ENCODE measurements at places on chromosomes 4 and X. TPM values are rescaled to one million over a fixed set of nuclear protein-coding genes. Genes with fewer than 3 reads are reported as not detected.

The CFP gene
- polyA plus RNA-seq, result 0.62 TPM

The CDKL2 gene
- polyA plus RNA-seq, result 0.23 TPM

The MID1 gene
- 18.1 TPM for polyA plus RNA-seq

The XK gene
- polyA plus RNA-seq, result 0.03 TPM

The NWD2 gene
- polyA plus RNA-seq, result not detected

The SLC49A3 gene
- 4.2 TPM for polyA plus RNA-seq

The DSPP gene
- not detected for polyA plus RNA-seq

- peak; percentile 32 for DNase-seq
Observed at GRCh38 chrX:130179579-130180215, 7.9 kb downstream of the RAB33A start.

GRCh38 chr4:74451214-74451661, 6.3 kb downstream of the AREG start:
- peak; percentile 72 for DNase-seq

- DNase-seq, result no peak
Observed at GRCh38 chr4:64780664-64781063, 371.4 kb upstream of the TECRL start.

DNA sequence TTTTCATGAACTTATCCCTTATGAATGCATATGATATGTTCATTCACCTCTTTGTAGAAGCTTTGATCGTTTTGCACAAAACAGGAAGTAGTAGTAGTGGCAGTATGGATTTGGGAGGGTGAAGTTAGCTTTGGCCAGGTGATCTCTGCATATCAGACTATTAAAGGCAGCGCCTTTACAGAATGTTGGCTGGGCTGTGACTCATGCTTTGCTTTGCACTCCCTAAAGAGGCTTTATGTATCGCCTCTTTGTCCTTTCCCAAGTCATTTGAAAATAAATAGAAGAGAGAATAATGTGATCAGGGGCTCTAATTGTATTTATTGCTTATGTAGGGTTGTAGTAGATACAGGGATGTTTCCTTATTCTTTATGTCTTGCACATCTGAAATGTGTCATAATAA, 50.4 kb downstream of the SHROOM3 start:
- DNase-seq, result no peak

GRCh38 chrX:7950865-7951264, 23.7 kb upstream of the PNPLA4 start:
- no peak for DNase-seq

DNA sequence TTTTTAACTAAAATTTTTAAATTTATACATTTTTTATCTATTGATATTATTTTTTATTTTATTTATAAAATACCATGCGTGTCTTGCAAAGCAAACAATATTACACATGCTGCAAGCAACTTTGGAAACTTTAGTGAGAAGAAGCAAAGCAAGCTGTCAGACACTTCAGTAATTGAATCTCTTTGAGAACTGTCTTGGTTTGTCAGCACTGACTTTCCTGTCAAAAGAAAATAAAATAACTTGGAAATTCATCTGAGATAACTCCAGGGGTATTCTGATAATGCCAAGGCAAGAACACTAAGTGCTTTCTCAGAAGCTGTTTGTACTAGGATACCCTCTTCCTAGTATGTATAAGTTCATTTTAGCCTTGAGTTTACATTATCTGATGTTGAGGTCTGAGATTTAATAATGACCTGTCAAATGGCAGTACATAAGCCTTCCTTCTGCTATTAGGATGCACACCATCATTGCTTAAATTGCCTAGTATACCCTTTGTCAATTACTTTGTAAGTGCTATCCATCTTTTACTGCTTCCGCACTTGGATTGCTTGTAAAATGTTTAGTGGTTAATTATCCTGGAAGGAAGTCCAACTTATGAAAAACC, 624.2 kb upstream of the AGA start:
- DNase-seq, result no peak

DNA sequence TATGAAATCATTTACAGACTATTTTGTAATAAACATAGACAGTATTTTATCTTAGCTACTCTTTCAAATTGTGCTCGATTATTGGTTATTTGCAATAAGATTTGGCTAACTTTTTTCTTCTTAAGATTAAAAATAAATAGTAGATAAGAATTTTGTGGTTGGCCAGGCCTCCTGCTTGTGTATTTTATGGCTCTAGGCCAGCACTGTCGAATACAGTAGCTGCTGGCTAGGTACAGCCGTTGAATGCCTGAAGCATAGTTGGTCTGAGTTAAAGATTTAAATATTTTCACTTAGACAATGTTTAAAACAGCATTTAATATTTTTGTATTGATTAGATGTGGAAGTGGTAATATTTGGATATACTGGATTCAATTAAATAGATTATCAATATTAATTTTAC, 481.0 kb downstream of the SPRY1 start:
- DNase-seq, result no peak

DNA sequence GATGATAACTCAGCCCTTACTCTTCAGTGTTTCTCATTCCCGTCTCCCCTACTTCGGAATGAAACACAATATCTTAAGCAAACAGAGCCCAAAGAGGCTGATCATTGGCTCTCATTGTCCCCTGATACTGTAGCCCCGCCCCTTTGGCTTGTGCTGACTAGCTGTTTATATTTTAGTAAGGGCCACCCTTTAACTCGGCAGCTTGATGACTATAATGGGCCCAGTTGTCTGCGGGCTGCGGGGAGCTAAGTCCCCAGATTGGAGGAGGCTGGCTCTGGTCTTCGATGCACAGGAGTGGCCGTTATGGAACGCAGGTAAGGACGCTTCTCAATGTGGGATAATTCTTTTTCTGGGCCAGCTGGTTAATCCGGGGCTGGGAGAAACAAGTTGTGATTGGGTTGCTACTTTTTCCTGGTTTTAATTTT, at the start of gene TRIM2:
Gene TRIM2, plus strand, starts transcription at position 197 of the 425 bp plus-strand sequence. Its CDS starts 88 bp downstream, at position 285.
- DNase-seq, result peak; percentile 67

DNA sequence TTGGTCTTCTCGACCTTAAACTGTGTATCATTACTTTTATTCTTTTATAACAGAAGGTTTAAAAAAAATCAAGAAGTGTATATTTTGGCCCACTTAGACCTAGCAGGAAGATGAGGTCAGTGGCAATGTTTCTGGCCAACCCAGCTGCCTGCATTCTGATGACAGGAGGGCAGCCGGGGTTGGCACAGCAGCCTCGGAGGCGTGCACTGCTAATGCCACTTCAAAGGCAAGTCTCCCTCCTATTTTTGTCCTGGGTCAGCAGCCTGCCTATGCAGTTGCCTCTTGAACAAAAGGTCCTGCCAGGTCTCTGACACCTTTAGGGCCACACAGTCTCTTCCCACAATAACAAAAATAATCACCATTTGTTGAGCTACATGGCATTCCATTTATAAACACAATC, 89.4 kb upstream of the MYOZ2 start:
- DNase-seq, result peak; percentile 70

DNA sequence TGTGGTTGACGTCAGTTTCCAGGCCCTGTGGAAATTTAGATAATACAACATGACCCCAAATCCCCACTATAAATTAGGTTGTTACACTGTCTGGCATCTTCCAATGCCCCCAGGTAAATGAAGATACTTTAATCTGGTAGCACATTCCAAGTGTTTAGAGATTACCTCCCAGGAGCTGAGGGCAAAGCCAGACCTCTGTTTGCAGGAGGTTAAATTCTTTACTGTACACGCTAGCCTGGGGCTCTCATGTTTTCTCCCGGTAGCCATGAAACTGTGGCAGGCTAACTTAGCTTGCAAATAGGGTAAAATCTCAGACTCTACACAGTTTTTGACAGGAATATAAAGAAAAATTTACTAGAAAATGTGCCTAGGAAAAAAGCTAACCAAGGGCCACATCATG, 450.0 kb downstream of the PDGFC start:
- no peak for DNase-seq

- no peak for DNase-seq
Observed at GRCh38 chr4:161280929-161281328, 882.9 kb downstream of the FSTL5 start.

- peak; percentile 31 for DNase-seq
Observed at GRCh38 chrX:13007519-13008188, 32.7 kb downstream of the TMSB4X start.

DNA sequence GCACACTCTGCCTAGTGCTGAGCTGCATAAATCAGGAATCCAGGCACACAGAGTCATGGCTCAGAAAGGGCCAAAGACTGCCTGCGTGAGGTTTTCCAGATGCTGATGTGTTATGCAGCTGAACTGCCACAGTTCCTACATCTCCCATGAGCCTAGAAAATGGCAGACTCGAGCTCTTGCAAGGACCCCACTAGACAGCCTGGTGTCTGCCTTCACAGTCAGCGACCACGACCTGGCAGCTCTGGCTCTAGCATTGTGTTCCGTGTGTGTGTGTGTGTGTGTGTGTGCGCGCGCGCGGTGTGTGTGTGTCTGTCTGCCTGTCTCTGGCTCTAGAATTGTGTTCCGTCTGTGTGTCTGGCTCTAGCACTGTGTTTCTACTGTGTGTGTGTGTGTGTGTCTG, 203.6 kb upstream of the AGTR2 start:
- DNase-seq, result no peak

DNA sequence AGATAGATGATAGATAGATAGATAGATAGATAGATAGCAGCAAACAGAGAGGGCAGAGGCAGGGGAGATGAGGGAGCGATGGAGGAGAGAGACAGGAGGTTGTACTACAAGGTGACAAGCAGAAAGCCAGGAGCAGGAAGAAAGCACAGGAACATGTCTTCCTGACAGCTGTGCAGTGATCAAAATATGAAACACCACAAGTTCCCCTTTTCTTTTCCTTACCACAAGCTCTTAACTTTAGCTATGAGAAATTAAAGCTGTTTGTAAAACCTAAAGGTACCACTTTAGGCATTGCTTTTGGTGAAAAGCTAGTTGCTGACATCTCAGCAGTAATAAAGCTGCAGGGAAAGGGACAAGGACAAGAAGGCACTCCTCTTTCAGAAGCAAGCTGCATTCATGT, 9.1 kb upstream of the MAGED4B start:
- no peak for DNase-seq

DNA sequence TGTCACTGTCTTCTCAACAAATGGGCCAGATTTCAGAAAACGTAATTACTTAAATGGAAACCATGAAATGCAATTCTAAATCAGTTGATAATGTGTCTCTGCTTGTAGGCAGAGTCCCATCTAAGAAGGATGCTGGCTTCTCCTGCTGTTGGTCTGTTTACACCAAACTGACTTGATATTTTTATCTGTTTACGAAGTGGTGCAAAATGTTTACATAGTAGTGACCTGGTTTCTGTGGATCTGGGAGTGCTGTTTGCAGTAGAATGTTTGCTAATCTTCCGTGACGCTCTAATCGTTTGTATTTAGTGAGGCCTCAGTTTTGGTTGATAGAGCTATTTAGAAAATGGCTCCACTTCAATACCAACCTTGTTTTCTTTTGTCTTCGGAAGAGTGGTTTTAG, 213.5 kb downstream of the VEGFC start:
- DNase-seq, result no peak

DNA sequence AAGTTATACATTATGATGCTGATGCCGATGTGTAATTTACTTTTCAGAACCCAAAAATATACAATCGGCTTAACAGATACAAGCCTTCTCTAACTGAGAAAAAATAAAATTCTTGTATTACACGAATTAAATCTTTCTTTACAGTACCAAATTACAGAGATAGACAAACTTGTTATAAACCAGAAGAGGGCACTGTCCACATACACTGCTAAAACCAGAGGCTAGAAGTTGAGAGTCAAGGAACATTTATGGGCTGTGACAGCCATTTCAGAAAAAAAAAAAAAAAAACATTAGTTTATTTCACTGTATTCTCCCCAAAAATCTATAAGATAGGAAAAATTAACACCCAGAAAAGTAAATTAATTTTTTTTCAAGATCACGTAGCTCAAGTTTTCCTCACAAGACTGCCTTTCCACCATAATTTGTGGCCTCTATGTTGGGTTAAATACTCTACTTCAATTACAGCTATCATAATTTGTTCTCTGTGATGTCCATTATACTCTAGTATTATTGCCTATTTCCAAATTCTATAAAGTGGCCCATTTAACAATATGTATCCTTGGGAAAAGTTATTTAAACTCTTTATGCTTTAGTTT, 12.0 kb downstream of the EREG start:
- peak; percentile 67 for DNase-seq

DNA sequence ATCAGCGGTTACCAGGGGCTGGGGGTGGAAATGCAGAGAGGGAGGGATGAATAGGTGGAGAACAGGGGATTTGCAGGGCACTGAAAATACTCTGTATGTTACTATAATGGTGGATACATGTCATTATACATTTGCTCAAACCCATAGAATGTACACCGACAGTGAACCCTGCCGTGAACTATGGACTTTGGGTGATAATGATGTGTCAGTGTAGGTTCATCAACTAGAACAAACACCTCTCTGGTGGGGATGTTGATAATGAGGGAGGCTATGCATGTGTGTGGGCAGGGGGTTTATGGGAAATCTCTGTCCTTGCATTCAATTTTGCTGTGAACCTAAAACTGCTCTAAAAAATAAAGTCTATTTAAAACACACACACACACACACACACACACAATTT, 11.5 kb downstream of the HPSE start:
- no peak for DNase-seq

DNA sequence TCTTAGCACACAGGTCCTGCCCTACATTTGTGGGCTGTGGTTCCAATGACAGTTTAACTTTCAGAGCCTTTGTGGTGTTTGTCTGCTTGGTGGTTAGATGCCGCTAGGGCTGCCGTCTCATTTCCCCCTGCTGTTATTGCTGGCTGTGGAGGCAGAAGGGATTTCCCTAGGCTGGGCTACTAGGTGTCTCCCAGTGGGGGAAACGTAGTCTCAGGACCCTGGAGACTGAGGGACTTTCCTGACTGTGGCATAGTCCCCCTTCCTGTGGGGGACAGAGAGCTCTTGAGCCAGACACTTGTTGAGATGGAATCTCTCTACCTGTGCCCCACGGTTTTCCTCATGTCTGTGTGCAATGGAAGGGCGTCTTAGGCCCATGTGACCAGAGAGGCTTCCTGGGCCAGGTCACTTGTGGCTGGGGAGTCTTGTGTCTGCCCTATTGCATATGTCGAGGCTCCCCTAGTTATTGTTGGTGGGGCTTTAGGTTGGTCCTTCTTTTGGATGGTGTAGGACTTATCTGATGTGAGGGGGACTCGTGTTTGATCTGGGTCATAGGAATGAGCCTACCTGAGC, 68.2 kb downstream of the ARHGAP10 start:
- no peak for DNase-seq

DNA sequence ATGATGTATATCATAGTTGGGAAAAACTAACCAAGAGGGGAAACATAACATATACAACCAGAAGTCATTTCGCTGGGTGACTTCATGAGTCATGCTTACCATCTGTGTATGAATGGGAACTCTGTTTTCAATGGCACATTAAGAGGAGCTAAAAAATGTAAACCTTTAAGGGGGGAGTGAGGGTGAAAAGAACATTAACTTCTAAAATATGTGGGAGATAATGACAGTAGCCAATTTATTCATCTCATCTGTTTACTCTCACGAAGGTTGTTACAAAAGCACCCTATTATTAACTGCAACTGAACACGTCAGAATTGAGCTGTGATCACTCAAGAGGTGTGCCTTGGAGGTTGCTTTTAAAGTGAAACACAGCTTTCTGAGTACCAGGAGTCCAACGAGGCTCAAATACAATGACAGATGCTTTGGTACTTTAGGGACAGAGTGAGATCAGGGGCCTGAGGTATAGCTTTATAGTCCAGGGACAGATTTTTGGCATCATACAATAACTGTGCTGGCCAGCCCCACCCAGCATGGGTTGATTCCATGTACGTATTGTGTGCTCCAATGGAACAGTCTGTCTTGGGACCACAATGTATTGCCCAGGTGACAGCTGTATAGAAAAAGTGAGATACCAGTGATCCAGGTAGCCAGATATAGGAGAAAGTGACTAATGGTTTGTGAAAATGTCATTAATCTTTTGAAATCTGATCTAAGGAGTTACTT, 107.3 kb downstream of the AMMECR1 start:
- peak; percentile 72 for DNase-seq

- DNase-seq, result no peak
Observed at GRCh38 chr4:81914623-81915022, 442.9 kb upstream of the RASGEF1B start.

Data from endothelial cell of umbilical vein (primary cell).